ENCODE measurements at places on chromosomes 1 and 21.

DNA sequence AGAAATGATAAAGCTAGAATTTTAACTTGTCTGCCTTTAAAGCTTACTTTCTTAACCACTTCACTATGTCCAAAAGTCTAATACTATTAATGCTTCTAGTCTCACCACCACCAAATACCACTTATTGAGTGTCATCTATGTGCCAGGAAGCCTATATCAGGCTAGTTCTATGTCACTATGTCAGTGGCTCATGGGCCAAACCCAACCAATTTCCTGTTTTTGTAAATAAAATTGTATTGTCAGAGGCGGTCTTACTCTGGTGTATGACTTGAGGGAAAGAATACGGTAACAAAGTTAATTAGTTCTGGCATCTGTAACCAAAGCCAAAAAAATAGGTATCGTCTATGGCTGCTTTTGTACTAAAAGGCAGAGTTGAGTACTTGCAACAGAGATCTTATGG, 14.8 kb downstream of the F5 start:
- DNase-seq = no peak

- DNase-seq = no peak
Observed at GRCh38 chr1:67749844-67750690, 65.1 kb downstream of the GADD45A start.

DNA sequence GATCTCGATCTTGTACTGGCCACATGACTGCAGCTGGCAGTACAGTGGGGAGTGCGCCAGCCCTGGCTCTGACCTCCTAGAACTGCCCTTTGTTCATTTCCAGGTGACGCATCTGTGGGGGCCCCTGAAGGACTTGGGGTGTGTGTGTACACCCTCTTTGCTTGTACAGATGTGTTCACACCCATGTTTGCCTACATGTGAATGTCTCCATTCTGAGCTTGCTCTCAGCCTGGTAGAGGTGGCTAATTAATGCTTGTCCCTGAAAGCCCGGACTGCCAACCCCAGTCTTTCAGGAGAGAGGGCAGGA, 19.8 kb downstream of the TNFRSF1B start:
- no peak for DNase-seq

DNA sequence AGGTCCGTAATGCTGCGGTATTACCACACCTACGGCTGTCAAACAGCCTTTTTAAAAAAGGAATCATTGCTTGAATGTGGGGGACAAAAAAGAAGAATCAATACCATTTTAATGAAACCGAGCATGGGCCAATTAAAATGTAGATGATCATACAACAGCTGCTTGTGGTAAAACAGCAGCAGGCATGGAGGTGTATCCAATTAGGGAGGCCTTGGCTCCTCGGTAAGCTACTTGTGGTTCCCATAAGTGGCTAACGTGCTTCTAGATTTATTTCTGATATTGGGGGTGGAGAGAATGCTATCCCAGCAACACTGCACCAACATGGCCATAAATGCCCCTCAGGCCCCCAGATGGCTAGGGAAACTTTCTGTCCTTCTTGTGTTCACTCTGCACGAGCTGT, 1.8 kb downstream of the PTPN14 start:
- DNase-seq = no peak

DNA sequence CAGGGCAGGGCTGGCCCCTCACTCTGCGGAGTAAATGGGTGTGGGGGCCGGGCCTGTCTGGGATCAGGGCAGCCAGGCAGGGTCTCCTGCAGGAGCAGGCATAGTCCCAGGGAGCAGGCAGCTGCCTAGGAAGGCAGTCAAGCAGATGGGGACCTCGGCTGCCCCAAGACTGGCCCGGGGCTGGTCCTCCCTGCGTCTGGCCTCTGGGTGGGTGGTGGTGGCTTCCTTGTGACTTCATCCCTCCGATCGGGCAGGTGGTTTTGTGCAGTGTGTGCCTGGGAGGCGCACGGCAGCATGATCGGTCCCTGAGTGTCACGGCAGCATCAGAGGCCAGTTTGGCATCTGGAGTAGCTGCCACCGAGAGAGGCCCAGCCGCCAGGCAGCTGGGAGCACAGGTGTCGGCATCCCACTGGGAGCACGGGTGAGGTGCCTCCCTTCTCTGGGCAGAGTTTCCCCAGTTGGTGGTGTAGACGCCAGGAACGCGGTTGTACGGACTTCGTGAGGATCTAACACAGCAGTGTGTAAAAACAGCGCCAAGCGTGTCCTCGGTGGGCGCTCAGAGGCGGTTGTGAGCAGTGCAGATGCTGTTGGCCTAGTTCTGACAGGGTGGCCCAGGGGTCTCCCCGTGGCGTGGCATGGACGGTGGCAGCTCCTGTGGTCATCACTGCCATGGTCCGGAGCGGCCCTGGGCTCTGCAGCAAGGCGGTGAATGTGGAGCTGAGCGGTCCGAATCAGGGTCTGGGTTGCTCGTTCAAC, 45.9 kb downstream of the PRKCZ start:
- DNase-seq = no peak

DNA sequence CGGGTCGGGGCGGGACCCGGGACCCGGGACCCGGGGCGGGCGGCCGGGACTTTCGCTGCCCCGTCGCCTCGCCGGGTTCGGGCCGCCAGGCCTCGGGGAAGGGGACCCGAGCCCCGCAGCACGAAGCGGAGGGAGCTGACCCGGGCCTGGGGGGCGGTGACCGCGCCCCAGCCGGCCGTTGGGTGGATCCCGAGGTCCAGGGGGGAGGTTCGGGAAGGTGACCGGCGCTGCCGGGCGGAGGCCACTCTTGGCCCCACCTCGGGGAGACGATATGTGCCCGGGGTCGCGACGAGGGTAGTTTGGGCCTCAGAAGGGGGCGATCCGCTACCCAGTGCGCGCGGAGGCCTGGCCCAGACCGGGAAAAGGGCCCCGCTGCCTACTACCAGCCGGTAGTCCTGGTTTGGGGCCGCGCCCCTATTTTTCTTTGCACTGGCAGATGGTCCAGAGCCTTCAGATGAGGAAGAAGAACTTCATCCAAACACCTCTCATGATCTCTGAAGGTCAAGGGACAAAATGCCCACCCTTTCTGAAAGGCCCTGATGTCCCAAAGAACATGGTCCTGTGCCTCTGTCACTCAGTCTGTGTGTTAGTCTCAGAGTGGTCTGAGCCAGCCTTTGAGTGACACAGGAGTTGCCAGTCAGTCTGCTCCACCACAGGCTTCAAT, 766 bp downstream of the AGO4 start:
- DNase-seq = no peak

DNA sequence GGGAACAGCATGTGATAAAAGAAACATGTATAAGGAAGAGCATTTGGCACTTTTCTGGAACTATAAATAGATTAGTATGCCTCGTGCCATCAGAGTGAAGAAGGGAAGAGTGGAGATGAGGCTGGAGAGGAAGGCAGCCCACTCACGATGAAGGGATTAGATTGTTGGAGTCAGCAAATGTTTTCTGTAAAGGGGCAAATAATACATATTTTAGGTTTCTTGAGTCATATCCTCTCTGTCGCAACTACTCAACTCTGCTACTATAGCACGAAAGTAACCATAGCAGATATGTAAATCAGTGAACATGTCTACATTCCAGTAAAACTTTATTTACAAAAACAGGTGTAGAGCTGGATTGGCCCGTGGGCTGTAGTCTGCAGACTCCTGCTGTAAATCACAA, 147.8 kb downstream of the TENT5C start:
- DNase-seq = no peak

DNA sequence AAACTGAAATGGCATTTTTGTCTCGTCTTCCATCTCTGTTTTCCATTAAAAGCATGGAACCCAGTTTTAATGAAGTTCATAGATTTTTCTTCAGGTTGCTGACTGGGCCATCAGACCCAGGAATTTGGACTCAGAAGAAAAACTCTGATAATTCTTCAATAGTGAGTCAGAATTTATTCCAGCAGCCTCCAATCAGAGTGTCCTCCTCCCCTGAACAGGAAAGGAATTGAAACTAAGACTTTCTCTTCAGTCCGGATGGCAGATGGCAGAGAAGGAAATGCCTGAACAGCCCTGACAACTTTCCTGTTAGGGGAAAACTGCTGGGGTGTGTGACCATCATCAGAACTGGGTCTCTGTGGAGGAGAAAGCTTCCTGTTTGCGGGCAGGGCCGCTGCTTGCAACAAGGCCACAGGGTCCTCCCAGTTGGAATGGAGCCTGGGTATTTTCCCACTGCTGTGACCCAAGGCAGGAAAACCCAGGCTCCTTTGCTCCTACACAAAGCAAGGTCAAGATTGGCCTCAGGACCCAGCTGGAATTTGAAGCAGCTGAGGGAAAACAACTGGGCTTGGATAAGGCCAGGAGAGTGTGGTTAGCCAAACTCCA, 20.7 kb downstream of the CD34 start:
- no peak for DNase-seq

- no peak for DNase-seq
Observed at GRCh38 chr1:156926175-156926574, 5.7 kb downstream of the LRRC71 start.

GRCh38 chr1:111577814-111578213, 41.8 kb upstream of the RAP1A start:
- no peak for DNase-seq

DNA sequence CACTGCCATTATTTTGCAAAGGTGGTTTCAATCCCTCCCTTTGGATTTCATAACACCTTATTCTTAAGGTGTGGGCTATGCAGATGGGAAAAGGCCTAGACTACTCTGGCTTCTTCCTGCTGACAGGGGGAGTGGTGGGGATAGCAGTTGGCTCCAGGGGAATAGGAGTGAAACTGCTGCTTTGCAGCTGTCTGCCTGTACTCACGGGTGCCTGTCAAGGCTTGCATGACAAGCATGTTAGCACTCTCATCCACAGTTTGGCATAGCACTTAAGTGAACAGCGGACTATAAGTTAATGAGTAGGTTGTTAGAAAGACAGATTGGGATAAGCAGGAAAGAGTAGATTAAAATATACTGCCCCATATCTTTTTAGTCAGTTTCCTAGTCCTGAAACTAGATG, 287.5 kb upstream of the DAB1 start:
- no peak for DNase-seq

DNA sequence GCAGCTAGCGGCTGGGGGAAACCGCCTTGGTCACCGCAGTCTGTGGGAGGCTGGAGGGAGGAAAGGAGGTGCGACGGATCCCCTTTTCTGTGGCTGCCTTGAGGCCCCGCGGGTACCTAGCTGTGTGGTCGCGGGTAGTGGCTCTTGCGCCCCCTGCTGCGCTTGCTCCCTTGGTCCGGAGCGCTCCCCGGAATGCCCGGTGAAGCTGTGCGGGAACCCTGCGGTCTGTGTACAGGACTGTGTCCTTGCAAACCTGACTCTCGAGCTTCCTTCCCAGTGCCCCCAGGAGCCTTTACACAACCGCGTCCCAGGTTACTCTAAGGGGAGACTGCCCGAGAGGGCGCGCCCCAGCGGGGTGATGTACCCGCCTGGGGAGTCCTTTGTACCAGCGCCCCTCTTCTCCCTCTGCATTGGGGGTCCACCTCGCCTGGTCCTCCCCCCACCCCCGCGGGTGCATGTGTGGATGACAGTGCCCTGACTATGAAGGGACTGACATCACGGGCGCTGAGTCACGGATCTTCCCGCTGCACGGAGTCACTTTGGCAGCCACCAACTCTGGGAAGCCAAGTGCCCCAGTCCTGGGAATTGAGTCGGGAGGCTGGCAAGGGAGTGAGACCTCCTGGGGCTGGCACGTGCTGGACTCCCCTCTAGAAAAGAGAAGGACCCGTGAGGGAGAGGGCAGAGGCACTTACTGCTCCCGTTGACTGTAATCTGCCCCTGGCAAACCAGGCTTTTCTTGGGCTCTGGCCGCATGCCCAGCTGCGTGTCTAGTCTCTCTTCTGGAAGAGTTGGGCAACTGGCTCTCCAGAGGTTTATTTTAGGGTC, 816 bp downstream of the IL6R start:
- peak; percentile 46 for DNase-seq

DNA sequence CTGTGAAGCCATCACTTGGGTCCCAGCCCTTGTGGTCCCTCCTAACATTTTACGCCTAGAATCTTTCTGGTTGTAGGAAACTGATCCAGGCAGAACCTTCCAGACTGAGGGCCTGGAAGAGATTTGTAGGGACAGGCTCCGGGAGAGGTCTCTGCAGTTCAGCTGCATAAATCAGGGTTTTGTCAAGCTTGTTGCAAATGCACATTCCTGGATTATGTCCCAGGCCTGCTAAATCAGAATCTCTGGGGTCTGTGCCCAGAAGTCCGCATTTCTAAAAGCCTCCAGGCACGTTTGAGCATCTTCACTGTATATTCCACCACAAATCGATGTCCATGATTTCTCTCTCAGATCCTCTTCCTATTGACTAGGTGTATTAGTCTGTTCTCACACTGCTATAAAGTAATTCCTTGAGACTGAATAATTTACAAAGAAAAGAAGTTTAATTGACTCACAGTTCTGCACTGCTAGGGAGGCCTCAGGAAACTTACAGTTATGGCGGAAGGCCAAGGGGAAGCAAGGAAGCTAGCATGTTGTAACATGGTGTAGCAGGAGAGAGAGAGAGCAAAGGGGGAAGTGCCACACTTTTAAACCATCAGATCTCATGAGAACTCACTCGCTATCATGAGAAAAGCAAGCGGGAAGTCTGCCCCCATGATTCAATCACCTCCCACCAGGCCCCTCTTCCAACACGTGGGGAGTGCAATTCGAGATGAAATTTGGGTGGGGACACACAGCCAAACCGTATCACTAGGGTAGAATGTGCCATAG, 1.2 kb upstream of the FHAD1 start:
- no peak for DNase-seq

DNA sequence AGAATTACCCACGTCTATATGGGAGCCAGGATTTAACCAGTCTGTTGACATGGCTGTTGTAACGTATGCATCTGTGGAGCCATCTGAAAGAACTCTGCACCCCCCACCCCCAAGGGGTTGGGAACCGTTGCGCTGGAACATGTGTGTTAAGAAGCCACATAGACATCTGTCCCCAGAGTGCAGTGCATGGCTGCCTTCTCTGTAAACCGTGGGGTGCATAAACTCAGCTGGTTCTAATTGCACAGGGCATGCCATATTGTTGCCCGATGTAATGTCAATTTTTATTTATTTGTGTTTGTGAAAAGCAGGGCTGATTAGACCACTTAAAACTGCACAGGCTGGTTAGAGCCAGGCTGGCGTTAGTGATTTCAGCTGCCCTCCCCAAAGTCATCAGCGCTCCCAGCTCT, 70.1 kb upstream of the ROR1 start:
- DNase-seq = no peak

DNA sequence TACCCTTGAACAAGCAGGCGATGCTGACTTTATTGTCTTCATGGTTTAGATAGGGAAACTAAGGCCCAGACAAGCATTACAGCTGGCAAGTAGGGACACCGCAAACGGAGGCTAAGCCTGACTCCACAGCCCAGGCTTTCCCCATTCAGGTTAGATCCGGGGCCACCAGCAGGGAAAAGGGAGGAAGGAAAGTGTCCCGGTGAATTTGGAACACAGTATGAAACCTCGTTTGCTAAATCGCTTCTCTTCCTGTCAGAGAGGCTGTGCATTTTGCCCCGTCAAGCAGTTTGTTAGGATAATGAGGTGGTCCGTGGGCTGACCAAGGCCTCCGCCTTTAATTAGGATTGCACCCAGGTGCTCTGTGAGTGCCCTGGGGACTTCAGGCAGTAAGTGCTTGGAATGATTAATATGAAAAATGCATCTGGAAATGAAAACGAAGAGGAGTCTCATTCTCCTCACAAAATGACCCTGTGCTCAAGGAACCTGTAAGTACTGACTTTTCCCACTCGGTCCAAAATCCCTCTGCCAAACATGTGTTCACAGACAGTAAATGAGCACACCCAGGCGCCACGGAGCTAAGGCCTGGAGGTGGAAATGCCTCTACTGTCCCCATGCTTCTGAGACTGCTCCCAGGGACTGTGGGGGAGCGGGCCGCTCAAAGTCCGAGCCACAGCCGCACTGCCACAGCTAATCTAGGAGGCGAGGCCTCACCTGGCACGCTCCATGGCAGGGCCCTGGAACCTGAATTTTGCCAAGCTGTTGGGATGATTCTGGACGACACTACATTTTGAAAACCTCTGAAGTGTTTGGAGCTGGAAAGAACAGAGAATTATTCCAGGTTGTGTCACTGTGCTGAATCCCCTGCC, 234.1 kb downstream of the SDCCAG8 start:
- DNase-seq = no peak

Measured in activated CD8-positive, alpha-beta memory T cell treated with anti-CD3 and anti-CD28 coated beads for 4 hours (primary cell).